ENCODE measurements at places on chromosomes 2 and 18.

DNA sequence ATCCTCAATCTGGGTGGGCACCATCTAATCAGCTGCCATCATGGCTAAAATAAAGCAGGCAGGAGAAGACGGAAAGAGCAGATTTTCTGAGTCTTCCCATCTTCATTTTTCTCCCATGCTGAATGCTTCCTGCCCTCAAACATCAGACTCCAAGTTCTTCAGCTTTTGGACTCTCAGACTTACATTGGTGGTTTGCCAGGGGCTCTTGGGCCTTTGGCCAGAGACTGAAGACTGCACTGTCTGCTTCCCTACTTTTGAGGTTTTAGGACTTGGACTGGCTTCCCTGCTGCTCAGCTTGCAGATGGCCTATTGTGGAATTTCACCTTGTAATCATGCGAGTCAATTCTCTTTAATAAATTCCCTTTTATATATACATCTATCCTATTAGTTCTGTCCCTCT is 36.6 kb downstream of the DIPK1C start:
- DNase-seq = no peak

GRCh38 chr2:65913813-65914212 is 481.4 kb upstream of the SPRED2 start:
- no peak for DNase-seq

DNA sequence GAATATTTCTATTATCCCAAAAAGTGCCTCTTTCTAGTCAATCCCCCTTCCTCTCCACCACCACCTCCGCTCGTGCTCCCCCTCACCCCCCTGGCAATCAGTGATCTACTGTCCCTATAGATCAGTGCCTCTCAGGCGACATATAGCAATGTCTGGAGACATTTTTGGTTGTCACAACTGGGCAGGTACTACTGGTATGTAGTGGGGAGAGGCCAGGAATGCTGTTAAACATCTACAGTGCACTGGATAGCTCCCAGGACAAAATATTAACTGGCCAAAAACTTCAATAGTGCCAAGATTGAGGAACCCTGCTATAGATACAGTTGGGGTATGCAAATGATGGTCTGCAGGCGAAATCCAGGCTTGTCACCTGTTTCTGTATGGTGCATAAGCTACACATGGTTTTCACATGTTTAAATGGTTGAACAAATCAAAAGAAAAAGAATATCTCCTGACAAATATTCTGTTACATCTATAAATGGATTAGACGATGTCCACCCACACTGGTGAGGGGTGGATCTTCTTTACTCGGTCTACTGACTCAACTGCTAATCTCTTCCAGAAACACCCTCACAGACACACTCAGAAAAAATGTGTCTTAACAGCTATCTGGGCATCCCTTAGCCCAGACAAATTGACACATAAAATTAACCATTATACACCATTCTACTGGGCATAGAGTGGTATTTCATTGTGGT is 25.5 kb downstream of the DPYSL5 start:
- DNase-seq = no peak

- DNase-seq = no peak
These were observed 67.2 kb upstream of the SP5 start for GRCh38 chr2:170647741-170648436.

GRCh38 chr2:239598732-239599090 is 197.9 kb upstream of the HDAC4 start:
- no peak for DNase-seq

DNA sequence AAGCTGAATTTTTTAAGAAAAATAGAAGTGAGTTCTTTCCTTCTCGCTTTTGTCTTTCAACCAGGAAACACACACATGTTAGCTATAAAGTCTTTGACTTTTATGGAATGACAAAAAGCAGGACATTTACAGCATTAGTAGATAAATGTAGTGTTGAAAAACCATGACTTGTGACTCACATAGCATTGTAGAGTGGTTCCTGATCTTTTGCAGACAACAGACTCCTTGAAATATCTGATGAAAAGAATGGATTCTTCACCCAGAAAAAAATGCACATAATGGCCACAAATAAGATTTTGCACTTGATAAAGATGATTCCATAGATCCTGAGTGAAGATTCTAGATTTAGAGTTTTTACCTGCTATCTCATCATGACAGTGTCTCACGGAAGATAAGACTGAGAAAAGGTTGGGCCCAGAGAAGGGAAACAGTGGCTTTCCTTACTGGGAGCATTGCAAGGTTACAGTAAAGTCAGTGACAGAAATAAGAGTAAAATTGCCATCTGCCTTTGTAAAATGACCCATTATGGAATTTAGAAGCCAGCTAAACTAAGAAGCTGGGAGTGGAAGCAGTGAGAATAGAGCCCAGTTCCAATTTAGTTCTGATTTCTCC is 14.0 kb downstream of the SMARCAL1 start:
- DNase-seq = no peak

DNA sequence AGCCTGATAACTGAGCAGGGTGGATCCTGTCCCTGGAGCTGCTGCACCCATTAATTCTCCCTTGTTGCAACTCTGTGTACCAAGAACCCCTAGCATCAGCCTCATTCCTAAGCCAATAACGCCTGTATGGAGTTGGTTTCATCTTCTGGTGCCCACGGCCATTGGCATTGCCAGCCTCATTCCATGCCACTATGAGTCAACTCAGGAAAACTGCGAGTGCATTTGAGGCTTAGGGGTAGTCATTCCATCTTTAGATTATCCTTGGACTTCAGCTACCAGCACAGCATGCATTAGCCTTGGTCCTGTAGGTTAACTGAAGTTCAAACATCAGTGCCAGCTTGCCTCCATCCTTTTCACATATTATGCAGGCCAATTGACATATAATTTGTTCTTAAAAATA is 1.4 kb upstream of the TRIM54 start:
- peak; percentile 77 for DNase-seq

GRCh38 chr18:46418663-46419260 is 238.3 kb downstream of the LOXHD1 start:
- DNase-seq = no peak

DNA sequence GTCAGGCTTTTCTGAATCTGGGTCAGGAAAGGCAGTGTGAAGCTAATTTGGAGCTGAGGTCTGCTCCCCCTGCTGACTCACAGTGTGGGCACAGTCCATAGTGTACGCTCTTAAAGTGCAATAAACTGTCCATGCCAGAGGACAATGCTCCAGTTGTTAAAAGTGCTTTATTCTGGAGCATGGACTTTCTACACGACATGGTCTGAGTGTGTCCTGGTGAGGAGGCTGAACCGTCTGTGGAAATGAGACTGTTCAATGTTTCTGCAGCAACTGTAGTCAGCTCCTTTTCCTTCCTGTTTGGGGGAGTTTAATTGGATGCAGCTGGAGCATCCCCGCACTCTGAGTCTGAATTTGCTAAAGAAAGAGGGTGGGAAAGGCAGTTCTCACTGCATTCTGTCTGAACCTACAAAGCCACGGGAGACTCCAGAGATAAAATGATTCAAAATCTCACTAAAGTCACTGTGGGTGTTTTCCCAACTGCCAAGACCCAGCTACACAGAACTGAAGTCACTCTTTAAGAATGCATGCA is 110.2 kb upstream of the TRIB2 start:
- no peak for DNase-seq

- peak; percentile 49 for DNase-seq
These were observed 57.2 kb upstream of the LDLRAD4 start for GRCh38 chr18:13161276-13161899.

DNA sequence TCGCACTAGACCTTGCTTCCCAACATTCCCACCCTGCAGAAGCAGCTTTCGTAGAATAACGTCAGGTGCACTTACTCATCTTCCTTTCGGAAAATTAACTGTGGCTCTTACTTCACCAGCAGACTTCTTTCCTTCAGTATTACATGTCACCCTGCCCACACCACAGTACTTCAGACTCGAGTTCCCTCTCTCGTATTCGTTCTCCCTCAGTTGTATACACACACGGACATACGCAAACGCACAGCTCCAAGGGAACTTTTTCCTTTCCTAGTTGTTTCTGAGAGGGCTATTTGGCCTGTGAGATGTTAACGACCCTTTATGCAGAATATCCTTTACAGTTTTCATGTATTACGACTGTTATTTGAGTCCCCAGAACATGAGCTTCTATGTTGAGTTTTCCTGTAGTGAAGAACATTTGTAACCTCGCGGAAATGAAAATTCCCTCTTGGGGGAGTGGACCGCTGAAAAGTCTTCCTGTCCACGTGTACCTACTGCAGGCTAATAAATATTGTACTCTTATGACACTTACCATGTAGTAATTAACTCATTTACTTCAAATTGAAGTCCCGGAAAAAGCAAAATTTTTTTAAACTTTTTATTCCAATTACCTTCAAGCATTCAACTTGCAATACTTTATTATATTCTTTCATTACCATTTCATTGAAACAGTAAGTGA is 908 bp downstream of the ERLEC1 start:
- peak; percentile 66 for DNase-seq

DNA sequence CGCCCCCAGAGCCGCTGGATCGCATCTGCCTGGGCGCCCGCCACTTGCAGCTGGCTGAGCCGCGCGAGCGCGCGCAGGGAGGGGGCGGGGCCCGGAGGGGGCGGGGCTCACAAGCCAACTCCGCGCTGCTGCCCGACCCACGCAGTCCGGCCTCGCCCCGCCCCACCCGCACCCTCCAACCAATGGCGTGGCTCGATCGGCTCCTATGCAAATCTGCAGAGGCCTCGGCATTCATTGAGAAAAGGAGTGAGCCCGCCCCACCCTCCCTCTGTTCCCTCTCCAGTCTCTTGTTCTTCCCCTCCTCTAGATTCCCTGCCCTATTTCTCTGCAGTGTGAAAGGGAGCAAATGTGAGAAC is at the start of gene ALK:
ALK (minus strand) TSS at position 27 of the 356 bp plus-strand sequence. CDS start 927 bp downstream, outside the sequence.
- DNase-seq = peak; percentile 93

- no peak for DNase-seq
These were observed 183.8 kb downstream of the SMAD2 start for GRCh38 chr18:47746615-47747014.

DNA sequence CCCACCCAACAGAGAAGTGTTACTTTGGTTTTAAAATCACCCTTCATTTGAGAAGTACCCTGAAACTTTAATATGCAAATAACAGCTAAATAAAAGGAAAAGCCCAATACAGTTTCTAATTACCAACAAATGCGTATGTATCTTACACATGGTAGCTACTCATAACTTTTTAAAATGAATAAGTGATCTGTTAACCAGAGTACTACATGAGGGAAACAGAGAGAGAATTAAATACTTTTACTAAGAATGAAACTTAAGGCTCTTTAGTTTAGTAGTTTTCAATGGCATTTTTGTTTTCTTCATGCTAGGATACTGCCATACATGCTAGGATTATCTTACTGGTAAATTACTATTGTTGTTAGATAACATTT is 39.1 kb upstream of the NABP1 start:
- DNase-seq = no peak

- DNase-seq = no peak
These were observed 242.6 kb upstream of the TCF4 start for GRCh38 chr18:55830544-55830943.

DNA sequence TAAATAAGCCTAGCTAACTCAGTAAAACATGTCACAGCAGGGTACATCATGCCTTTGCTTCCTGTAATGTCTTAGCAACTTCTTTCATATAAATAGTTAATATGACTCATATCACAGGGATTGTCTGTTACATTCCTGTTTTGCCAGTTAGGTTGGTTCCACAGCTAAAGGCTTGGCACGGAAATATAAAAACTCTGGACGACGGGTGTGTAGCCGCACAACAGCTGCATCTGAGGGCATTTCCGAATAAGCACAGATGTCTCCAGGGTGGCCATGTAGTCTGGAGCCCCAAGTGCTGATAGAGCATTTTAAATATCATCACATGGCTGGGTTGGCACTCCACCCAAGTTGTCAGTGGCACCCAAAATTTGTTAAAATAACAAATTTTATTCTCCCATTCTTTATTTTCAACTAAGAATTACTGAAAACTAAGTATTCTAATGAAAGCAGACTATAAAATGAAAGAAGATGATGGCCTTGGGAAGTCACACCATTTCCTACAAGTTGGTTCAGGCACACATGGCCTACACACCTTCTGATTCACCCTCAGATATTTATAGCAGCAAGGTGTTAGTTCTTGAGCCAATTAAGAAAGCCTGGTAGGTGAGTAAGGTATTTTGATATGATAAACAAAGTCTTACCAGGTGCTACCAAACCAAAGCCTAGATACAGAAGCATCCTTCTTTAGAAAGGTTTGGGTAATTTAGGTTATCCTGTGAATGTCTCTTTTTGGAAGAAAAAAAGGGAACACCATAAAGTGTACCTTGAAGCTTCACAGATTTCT is 61.8 kb upstream of the STK17B start:
- DNase-seq = peak; percentile 48

GRCh38 chr2:24163186-24163585 is 11.7 kb upstream of the FAM228A start:
- no peak for DNase-seq

DNA sequence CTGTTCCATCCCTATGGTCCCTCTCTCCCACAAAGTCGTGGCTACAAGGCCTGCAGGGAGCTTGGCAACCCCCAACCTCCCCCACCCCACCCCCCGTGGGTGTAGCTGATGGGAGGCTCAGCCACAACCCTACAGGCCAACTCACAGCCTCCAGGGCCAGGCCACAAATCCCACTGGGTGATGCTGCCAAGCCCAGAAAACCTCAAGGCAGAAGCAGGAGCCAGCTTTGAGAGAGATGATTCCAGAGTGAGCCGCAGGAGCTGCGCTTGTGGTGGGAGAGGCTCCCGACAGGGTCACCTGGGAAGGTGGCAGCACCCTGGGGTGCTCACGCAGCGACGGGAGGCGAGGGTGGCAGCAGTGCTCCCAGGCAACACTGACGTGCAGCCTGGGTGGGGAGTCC is 44.8 kb downstream of the ADCY3 start:
- DNase-seq = peak; percentile 95

DNA sequence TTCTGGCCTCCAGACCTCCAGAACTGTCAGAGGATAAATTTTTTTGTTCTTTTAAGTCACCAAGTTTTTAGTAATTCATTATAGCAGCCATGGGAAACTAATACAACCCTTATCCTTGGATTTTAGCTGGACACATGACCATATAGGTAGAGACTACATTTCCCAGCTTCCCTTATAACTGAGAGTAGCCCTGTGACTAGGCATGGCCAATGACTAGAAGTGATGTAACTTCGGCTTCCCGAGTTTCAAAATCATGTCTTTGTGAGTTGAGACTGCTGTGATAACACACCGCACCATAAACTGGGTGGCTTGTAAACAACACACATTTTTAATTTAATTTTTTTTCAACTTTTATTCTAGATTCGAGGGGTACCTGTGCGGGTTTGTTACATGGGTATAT is 134.0 kb upstream of the SERTAD2 start:
- no peak for DNase-seq

DNA sequence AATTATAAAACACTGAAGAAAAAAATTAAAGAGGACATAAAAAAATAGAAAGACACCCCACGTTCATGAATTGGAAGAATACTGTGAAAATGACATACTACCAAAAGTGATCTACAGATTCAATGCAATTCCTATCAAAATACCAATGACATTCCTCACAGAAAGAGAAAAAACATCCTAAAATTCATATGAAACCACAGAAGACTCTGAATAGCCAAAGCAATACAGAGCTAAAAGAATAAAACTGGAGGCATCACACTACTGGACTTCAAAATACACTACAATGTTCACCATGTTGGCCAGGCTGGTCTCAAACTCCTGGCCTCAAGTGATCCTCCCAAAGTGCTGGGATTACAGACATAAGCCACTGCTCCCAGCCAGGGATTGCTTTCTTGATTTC is 56.3 kb downstream of the TLK1 start:
- DNase-seq = no peak
